Left lung (tissue), 14 donors: ENCODE measurements at places on chromosomes 4 and X. TPM values are rescaled to one million over a fixed set of nuclear protein-coding genes. Genes with fewer than 3 reads are reported as not detected.

NSG1 gene
- polyA plus RNA-seq: 73.0 TPM

CLCN5 gene
- polyA plus RNA-seq: 14.0 TPM

DNA sequence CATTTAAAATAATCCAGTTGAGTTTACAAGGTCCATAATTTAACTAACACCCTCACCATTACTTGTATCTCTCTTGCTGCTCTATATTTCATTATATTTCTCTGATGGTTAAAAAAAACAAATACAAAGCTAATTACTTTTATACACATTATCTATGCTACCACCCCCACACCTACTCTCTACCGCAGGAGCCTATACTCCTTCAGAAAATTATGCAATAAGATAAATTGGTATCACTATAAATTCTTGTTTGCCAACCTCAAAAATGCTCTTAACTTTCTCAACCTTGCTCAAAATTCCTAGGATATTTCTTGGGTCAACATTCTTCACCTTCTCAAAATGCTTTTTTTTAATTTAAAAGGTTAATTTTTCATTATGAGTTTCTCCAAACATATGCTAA, 282.7 kb downstream of the KCTD8 start:
- no peak for DNase-seq

GRCh38 chr4:158315706-158316105, 105.4 kb downstream of the TMEM144 start:
- no peak for DNase-seq

DNA sequence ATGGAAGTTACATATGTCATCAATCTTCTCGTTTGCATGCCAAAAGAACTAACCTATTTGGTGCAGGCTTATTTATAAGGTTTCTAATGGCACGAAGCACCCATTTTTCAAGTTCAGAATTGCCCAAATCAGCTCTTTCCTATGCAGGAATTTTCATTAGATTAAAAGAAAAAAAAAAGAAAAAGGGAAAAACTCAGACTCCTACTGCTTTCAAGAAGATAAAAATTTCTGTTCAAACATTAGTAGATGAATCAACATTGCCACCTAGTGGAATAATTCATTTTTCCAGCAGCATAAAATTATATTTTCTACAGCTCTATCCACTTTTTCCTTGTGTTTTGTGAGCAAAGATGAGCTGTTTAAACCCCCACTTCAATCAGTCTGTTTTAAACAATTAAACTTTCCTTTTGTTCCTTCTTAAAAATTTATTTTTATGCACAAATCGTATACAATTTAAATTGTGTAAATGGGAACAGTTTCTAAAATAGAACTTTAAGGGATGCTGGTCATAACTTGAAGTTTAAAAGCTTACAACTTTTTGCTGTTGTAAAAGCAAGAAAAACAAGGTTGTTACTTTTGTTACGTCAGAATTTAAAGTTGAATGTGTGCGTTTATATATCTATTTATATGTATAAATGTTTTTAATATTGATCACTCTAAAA, 309.9 kb downstream of the ARAP2 start:
- DNase-seq: no peak

DNA sequence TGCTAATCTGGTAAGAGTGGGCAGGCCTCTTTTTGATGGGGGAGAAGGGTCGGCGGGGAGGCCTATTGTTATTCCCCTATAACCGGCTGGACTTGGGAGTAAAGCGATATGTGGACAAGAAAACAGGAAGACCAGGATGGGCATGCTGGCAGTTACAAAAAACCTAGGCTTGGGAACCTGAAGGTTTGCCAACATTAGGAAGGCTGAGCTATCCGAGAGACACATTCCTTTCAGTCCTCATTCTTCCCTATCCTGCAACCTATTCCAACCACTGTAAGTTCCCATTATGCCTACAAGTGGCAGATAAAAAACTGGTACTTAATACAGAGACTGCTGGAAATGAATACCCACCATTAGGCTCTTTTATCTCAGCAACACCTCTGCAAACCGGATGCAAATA, 32.4 kb upstream of the CT47C1 start:
- no peak for DNase-seq

DNA sequence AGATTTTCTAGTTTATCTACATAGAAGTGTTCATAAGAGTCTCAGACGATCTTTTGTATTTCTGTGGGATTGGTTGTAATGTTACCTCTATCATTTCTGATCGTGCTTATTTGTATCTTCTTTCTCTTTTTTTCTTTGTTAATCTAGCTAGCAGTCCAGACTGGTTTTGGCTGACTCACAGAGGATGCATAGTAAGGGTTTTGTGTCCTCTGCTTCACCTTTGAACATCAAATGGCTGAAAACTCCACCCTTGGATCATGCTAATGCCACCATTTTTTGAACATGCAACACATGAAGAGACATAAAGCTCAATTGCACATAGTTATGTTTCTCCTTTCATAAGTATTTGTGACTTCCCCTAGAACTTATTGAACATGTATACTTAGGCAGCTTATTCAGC, 22.8 kb downstream of the TMPRSS11A start:
- DNase-seq: no peak

GRCh38 chrX:16022580-16023200, 100.7 kb upstream of the GRPR start:
- peak; percentile 13 for DNase-seq

DNA sequence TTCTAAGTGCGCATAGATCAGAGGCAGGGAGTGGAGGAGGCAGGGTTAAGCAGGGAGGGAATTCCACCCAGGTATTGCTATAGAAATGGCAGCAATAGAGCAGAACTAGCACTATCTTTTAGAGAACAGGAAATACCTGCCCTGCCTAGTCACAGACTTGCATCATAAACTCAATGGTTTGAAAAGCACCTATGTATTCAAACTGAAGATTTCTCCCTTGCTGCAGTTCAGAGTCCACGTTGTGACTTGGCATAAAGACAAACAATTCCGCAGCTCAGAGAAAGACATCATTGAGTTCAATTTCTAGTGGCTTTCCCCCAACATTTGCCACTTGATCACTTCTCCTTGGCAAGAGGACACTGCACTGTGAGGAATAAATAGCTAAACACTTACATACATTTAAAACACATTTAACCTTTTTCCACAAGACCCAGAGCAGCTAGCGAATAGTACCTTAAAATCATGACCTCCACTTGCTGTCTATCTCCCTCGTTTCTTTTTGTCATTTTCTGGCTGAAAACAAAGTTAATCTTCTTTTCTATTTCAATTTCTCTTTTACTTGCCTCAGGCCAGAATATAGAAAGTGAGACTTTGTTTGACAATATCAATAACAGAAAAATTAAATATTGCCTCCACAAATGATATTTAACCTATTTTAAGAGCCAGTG, 42.4 kb downstream of the SLC7A11 start:
- DNase-seq: no peak

GRCh38 chrX:9627922-9628321, 137.7 kb downstream of the GPR143 start:
- DNase-seq: no peak

DNA sequence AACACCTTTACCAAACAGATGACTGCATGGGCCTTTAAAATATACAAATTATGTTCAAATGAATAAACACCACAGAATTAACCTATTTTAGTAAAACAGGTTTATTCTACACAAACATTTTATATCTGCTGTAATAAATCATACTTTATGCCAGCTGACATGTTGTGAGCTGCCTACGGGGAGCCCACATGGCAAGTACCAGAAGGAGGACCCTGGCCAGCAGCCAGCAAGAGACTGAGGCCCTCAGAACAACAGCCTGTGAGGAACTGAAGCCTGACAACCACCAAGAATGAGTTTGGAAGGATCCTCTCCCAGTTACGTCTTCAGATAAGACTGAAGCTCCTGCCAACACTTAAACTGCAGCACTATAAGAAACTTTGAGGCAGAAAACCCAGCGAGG, 377.0 kb downstream of the PDGFC start:
- no peak for DNase-seq

DNA sequence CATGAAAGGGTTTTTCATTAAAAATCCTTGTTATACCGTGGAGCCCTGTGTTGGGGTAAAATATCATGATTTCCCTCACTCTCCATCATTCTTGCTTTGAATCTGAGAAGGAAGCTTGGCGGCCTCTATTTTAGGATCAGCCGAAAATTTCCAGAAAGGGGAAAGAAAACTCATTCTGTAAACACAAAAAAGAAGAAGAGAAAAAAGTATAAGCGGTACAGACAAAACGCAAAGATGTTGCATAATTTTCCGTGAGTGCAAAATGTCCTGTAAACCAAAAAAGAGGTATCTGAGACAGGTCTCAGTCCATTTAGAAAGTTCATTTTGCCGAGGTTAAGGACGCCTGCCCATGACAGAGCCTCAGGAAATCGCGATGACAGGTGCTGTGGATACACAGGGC, 5.3 kb downstream of the CSF2RA start:
- no peak for DNase-seq

DNA sequence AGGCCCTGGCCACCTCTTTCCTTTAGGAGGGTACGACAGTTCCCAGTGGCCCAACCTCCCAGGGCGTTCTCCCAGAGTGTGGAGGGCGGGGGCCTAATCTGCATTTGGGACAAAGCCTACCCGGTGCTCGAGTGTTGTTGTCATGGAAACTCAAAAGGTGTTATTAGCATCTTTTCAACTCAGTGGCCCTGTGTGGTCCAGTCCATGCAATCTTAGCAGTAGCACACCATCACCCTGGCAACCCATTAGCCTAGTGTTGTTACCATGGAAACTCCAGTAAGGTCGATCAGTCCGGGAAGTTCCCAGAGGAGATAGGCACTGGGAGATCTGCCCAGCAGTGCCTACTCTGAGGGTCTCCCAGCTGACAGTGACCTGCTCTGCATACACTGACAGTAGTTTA, 20.2 kb downstream of the APLN start:
- no peak for DNase-seq

GRCh38 chr4:87188932-87189331, 31.5 kb downstream of the KLHL8 start:
- no peak for DNase-seq

DNA sequence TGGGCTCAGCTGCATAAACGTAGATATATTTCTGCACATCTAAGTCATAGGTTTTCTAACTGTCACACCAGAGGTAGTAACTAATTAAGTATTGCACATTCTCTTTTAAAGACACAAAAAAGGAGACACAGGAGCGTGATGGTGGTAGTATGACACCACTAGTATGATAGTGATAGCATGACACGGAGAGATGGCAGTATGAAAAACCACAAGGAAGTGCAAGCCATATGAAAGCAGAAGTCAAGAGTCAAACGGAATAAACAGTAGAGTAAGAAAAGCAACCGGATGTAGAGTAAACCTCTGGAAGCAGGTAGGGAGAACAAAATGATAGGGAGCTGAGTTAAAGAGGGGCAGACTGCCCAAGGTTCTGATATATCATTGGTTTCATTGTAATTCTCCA, 382.2 kb upstream of the INTU start:
- no peak for DNase-seq

DNA sequence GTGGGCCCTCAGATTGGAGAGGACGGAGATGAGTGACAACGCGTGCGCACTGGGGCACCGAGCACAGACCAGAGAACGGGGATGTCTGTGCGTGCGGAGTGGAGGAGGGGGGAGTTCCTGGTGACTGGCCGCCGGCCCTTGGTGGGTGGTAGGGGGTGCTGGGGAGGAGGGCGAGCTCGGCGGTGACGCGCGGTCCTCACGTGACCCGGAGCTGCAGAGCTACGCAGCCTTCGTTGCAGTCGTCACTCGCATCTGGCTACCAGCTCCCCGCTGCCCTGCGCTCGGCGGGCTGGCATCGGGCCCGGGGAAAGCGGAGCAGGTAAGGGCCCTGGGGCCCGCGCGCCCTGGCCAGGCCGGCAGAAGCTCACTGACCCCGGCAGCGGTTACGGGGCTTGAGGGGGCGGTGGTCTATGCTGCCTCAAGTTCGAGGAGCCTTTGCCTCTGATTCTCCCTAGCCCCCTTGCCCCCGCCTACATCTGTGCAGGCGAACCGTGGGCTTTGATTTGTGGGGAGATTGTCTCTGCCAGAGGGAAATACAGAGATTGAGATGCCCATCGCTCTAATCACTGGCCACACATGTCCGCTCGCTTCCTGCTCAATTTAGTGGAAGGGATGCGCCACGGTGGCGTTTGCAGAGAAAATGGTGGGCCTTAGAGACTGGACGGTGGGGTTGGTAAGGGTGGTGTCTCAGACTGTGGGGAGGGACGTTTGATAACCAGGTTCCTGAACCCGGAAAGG, at the start of gene ARMCX4:
Gene ARMCX4, plus strand, starts transcription at position 245 of the 738 bp plus-strand sequence. CDS start 3,134 bp downstream, outside the sequence.
- DNase-seq: peak; percentile 43

DNA sequence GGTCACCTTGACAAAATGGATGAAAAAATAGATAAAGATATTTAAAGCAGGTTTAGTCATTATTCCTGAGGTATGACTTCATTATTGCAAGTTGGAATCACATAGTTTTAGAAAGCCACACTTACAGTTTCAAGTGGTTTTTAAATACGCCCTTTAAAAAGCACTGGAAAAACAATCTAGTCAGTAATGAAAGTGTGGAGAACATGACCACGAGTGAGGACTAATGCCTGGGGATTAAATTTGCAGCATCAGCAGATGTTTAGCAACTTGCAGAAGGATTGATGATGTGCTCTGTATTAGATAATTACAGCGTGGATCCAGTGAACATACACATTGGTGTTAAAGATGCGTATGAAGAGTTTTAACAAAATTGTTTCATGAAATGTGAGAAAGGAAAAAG, 5.9 kb downstream of the SPARCL1 start:
- no peak for DNase-seq
